Epithelial cell of proximal tubule (primary cell): ENCODE measurements at places on chromosomes 5 and 9.

DNA sequence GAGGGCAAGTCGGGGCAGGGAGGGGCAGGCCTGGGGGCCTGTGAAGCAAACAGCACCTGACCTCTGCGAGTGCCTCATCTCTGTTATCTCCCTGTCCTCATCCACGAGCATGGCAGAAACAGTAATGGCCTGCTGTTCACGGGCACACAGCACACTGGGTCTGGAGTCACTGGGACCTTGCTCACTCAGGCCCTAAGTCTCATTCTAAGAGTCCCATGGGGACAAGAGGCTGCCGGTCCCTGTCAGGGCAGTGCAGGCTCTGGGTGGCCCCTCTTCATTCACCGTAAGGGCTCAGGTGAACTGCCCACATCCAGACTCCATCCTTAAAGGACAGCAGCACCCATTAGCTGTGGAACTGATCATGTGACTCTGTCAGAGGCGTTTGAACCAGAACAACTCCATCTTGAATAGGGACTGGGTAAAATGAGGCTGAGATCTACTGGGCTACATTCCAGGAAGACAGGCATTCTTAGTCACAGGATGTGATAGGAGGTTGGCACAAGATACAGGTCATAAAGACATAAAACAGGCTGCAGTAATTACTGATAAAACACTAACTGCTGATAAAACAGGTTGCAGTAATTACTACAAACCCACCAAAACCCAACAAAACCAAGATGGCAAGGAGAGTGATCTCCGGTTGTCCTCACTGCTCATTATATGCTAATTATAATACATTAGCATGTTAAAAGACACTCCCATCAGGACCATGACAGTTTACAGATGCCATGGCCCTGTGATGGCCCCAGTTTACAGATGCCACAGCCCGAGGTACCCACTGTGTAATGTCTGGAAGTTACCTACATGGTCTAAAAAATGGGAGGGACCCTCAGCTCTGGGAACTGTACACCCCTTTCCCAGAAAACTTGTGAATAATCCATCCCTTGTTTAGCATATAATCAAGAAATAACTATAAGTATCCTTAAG lies 28.7 kb downstream of the BICD2 start:
- no peak for DNase-seq

GRCh38 chr5:71529682-71530081 lies 57.5 kb upstream of the MCCC2 start:
- no peak for DNase-seq

DNA sequence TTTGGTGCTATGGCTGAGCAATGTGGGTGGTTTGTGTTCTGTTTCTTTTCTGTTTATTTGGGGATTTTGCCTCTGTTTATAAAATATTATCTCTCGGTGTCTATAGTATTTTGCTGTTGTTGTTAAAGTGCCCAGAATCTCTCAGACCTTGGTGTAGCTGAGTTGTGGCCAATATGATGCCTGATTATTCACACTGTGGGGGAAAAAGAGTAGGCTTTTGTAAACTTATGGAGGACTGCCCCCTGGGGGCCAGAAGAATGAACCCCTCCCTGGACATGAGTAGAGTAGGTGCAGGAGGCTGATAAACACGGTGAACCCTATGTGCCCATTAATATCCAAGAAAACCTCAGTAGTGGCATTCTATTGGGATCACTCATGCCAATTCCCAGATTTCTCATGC lies 49.0 kb upstream of the DPYSL3 start:
- DNase-seq, result no peak

DNA sequence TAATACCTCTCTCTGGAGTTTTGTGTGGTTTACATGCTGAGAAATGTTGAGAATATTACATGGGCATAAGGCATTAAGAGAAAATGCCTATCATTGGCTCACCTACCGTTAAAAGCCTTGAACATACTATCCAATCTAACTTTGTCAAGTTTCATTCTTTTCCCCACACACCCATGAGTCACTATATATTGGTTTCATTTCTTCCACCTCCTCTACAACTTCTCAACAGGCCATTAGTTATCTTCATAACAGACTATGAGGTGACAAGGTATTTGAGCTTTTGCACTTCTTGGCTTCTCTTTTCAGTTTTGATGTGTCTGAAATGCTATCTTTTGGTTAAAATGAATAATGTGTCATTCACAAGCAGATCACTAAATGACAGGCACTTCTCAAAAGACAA lies 288.0 kb downstream of the KCNN2 start:
- DNase-seq, result no peak

GRCh38 chr9:94002316-94003140 lies 47.4 kb upstream of the BARX1 start:
- DNase-seq, result no peak

GRCh38 chr5:138833726-138834480 lies 41.2 kb downstream of the LRRTM2 start:
- no peak for DNase-seq

- no peak for DNase-seq
These were observed 10.2 kb downstream of the MAN1B1 start for GRCh38 chr9:137096785-137097546.

GRCh38 chr5:58750036-58750435 lies 167.2 kb downstream of the RAB3C start:
- DNase-seq, result no peak

DNA sequence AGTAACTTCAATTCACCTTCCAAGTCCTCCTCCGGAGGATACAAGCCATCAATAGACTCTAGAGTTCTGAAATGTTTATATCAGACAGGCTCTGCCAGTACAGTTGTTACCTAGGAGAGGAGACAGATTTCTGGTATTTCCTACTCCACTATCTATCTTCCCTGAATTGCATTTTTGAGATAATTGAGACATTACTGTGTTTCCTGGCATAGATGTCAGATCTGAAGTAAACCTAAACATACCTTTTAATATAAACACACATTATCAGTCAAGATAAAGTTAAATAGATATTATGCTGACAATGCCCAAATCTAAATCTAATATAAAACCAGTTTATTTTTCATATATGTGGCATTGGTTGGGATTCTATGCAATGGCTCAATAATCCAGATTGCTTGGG lies 8.2 kb upstream of the TYRP1 start:
- no peak for DNase-seq

- no peak for DNase-seq
These were observed 18.6 kb downstream of the B4GALT1 start for GRCh38 chr9:33148367-33149014.

GRCh38 chr5:170312666-170313065 lies 15.1 kb upstream of the LCP2 start:
- DNase-seq, result no peak

DNA sequence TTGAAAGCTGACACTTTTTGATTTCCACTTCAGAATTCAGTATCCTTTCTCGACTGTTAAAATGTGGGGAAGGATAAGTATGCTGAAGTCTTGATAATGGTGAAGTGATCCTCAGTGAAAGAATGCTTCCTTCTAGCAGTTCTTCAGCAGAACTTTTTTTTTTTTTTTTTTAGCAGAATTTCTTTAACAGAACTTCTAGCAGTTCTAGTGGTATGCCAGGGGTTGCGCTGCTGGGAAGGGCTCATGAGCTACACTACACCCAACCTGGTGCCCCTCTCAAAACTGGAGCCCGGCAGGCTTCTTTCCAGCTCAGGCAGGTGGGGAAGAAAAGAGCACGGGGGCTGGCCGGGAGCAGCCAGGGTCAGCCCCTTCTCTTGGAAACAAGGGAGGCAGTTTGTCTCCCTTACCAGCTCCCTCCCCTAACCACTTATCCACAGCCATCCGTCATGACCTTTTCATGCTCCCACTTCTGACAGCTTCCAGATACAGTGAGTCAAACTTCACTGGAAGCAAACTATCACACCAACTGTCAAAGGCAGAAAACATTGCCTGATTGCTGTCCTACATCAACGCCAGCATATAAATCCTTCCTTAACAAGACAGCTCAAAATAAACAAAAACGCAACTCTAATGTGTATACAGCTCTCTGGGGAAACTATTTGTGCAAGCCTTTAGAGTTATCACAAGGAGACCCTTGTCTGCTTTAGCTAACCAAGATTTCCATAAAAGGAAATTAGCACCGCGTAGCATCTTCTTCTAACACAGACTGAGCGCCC lies 211.5 kb downstream of the GAPVD1 start:
- DNase-seq, result no peak

GRCh38 chr9:135801070-135801469 lies 99.1 kb downstream of the KCNT1 start:
- DNase-seq, result no peak

GRCh38 chr5:69050214-69050613 lies 43.6 kb upstream of the SLC30A5 start:
- no peak for DNase-seq

- DNase-seq, result no peak
These were observed 4.6 kb downstream of the NMRK1 start for GRCh38 chr9:75083188-75083970.
